ENCODE measurements at places on chromosomes 5 and 9. TPM values are rescaled to one million over a fixed set of nuclear protein-coding genes. Genes with fewer than 3 reads are reported as not detected.

GALNT12 gene
- 17.6 TPM for total RNA-seq

NIM1K gene
- 0.83 TPM for total RNA-seq

OBP2B gene
- total RNA-seq, result not detected

FAM13B gene
- 70.3 TPM for total RNA-seq

NEUROG1 gene
- not detected for total RNA-seq

LRRC70 gene
- 6.8 TPM for total RNA-seq

GZMA gene
- total RNA-seq, result 1.7 TPM
